HEK293T (cell line): ENCODE measurements at places on chromosomes 16 and 17.

- peak; percentile 69 for DNase-seq
These were observed 38.9 kb downstream of the MYH3 start for GRCh38 chr17:10618202-10618635.

GRCh38 chr17:34371405-34372100, 8.5 kb upstream of the CCL1 start:
- no peak for DNase-seq

DNA sequence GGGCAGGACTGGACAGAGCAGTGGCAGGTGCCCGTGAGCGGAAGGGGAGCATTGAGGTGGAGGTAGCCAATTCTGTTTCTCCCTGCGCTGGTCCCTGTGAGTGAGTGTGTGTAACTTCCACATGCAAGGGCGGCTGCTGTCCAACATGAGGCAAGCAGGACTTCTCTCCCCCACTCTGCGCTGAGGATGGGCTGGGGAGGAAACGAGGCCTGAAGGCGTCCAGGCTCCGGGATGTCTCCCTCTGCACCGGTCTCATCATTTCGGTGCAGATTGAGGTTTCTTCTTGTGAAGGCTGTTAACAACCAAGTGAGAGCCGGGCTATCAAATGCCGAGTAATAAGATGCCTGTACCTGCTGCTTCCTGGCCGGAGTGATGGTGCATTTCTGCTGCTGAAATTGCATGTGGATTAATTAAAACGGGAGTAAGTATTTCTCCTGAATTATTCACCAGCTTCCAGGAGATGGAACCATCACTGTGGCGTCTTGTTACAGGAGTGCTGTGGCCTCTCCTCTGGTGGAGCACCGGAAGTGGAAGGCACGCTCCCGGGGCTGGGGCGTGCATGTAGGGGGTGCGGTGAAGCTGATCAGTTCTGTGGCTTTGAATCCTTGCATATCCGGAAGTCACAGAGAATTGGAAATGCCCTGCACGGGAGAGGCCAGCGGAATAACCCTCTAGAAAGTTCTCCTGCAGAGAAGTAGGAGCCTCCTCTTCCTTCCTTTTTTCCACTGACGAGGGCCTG, 41.7 kb upstream of the MGAT5B start:
- DNase-seq: no peak

- no peak for DNase-seq
These were observed 61.0 kb upstream of the RBL2 start for GRCh38 chr16:53372992-53373871.

- no peak for DNase-seq
These were observed 16.7 kb downstream of the ZFPM1 start for GRCh38 chr16:88469615-88470395.

DNA sequence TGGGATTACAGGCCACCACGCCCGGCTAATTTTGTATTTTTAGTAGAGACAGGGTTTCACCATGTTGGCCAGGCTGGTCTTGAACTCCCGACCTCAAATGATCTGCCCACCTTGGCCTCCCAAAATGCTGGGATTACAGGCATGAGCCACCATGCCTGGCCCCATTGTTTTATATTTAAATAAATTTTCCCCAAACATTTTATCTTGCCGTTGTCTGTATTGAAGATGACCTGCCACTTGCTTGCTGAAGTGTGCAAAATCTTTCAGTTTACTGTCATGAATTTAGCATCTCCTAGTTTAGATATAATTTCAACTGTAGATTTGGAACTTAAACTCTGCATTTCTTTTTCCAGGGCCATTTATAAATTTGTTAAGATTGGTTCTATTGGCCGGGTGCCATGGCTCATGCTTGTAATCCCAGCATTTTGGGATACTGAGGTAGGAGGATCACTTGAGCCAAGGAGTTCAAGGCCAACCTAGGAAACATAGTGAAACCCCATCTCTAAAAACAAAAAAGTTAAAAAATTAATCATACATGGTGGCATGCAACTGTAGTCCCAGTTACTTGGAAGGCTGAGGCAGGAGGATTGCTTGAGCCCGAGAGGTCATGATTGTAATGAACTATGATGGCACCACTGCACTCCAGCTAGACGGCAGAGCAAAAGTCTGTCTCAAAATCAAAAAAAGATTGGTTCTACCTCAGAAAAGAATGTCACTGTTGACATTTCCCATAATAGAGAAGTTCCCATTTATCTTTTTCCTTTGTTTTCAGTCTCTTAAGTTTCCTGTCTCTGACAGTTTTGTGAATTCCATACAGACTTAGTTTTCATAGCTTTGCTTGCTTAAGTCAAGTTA, 84.4 kb downstream of the VMP1 start:
- DNase-seq: no peak

- no peak for DNase-seq
These were observed 49.9 kb upstream of the CDR2 start for GRCh38 chr16:22424161-22424937.

DNA sequence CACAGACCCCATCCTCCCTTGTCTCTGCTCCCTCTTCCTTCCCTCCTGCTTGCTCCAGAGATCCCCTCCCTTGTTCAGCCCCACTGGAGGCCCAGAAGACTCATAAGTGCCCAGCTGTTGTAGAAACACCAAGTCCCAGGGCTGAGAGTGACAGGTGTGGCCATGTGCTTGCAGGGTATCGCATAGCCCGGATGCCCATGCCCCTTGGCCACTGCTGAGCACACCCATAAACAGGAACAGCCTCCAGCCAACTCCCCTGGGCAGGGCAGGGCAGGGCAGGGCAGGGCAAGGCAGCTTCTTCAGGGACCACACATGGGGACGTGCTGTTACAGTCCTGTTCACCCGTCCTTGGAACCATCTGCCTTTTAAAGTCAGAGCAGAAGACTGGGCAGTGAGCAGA, 2.0 kb downstream of the CACNG1 start:
- DNase-seq: no peak

GRCh38 chr17:5555254-5555653, 29.1 kb downstream of the NLRP1 start:
- peak; percentile 5 for DNase-seq

- no peak for DNase-seq
These were observed 1.4 kb downstream of the FKBP10 start for GRCh38 chr17:41814195-41814594.

DNA sequence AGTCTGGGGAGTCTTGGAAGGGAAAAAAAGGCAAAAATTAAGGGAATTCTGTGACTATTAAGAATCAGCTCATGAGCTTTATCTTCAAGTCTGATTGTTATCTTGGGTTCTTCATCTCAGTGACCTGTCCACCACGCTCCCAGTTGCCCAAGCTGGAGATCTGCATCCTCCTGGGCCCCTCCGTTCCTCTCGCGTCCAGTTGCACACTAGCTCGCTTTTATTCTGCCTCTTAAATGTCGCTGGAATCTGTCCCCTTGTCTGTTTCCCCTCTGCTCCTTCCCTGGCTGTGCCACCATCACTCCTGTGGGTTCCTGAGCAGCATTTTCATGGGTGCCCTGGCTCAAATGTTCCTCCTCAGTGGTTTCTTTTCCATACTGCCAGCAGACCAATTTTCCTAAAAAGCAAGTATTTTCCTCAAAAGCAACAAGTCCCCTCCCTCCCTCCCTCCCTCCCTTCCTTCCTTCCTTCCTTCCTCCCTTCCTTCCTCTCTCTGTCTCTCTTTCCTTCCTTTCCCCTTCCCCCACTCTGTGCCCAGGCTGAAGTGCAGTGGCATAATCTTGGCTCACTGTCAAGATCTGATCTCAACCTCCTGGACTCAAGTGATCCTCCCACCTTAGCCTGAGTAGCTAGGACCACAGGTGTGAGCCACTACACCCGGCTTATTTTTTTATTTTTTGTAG, 1.4 kb downstream of the ENDOV start:
- DNase-seq: no peak

GRCh38 chr16:23232806-23233205, 50.3 kb downstream of the SCNN1G start:
- no peak for DNase-seq

DNA sequence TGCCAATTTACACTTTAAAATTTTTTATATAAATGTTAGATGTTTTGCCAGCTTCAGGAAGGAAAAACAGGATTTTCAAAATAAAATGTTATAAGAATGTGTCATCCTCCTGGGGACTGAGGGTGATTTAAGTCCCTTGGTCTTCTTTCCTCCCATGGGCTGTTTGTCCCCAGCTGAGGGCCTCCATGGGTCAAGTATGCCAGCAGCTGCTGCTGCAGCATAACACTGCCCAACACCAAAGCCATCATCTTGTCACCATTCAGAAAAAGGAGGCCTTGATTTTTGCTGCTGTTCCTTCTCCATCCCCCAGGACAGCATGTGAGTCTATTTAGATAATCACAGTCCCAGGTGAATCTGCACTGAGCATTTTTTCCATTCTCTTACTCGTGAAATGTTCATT, 188.5 kb downstream of the LGALS9B start:
- no peak for DNase-seq

DNA sequence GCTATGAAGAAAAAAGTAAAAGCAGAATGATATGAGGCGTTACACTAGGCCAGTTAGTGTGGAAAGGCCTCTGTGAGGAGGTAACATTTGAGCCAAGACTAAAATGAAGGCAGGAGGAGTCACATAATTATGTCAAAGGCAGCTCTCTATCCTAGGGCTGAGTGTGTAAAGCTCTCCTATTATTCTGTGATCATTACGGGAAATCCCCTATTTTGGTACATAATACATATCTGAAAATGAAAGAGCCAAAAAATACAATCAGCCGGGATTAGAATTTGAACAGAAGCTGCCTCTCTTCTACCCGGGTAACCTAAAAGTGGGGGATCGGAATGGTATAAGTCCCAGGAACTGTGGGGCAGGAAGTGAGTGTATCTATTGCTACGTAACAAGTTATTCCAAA, 27.1 kb downstream of the HEATR3 start:
- no peak for DNase-seq

DNA sequence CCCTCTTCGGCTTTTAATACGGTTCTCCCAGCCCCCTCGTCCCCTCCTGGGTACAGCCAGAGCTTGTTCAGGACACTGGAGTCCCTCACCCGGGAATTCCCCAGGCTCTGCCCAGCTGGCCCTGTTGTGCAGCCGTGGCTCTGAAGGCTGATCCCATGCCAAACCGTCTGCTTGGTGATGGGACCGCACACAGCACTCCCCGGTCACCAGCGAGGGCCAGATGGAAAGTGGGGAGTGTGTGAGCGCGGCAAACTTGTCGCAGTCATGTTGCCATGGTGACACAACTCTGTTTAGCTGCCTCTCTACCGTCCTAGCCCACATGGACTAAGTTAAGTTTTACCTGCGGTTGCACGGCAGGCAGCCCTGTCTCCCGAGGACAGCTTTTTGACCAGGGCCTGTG, 107.9 kb downstream of the RAP1GAP2 start:
- no peak for DNase-seq

- DNase-seq: no peak
These were observed 32.8 kb upstream of the ETV4 start for GRCh38 chr17:43578699-43579565.

DNA sequence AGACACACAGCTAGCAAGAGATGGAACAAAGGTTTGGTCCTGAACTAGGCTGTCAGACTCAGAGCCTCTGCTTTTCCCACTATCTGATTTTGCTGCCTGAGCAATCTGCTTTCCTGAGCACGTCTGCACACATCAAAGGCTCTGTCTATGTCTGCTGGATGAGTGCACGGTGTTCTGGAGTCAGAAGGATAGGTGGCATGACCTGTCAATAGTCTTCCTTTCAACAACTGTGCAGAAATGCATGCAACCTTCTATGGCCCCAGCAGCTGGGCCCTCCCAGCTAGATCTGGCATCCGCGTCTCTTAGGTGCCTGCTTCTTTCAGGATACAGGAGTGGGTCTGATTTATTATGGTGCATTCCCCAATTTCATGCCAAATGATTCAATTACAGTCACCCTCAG, 138.3 kb downstream of the UTP18 start:
- no peak for DNase-seq

DNA sequence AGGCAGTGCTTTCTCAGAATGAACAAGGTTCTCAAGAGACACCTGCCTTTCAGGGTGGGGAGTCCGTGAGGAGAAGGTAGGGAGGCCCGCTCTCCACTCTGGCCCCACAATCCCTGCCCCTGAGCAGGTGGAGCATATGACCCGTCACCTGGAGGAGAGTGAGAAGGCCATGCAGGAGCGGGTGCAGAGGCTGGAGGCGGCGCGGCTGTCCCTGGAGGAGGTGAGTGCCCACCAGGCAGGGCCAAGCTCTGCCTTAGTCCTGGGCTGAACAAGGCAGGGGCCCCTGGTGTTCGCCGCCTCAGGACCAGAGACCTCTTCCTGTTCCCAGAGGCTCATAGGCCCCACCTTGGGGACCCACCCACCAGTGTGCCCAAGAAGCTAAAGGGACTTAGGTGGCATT, 2.5 kb upstream of the RAC3 start:
- DNase-seq: no peak

DNA sequence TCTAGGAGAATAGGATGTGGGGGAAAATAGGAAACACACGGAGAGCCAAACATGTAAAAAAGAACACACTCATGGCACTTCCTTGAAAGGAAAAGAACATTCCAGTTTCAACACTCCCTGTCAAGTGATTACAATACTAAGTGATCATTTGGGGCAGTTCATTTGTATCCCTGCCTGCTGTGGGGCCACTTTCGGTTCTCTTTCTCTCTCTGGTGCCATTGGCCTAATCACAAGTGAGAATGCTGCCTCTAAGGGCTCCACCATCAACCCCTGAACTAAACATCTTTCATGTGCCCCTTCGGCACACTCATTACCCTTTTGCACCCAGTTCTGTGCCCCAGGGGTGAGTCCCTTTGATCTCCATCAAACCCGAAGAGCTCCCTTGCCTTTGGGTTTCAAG, 197.3 kb downstream of the CEP112 start:
- no peak for DNase-seq

DNA sequence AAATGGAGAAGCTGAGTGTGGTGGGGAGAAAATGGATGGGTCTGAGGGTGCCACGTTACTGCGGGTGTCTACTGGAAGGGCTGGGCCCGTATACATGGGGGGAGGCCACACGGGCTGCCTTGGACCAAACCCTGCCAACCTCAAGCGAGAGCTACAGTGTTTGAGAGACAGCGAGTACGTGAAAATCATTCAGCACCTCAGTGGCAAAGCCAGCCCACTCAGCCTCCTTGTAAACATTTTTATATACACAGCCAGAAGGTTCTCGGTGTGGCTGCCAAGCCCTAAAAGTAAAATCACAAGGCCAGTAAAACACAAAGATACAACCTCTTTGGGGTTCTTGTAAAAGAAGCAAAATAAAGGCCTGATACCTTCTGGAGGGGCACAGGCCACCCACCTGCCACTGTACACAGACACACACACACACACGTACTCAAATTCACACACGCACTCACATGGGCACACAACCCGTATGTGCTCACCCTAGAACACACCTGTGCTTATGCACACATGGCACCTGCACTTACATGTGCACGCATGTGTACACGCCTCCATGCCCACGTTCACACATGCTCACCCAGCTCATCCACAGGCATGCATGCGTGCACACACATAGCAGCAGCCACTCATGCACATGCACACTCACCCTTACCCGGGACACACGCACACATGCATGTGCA, 102.8 kb downstream of the GSG1L start:
- no peak for DNase-seq

DNA sequence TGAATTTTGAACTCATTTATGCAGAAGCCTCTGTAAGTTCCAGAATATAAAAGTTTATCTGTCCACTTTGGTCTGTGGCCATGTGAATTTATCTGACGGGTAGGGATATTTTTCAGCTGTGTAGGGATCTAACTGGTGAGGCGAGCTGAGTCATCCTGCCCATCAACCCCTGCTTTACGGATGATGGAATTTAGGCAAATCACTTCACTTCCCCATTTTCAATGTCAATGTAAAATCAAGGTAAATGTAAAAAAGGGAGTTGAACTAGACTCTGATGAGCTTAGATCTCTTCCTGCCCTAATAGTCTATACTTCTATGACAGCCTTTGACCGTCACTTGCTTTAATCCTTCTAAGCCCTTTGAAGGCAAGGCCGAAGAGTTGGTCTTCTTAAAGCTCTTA, 2.6 kb downstream of the SLC16A6 start:
- DNase-seq: no peak
